ENCODE measurements at places on chromosomes 3 and 15. TPM values are rescaled to one million over a fixed set of nuclear protein-coding genes. Genes with fewer than 3 reads are reported as not detected.

Gene HIGD2B
- polyA plus RNA-seq: not detected

Gene CAND2
- polyA plus RNA-seq: 0.61 TPM

Gene SCAMP5
- polyA plus RNA-seq: not detected

DNA sequence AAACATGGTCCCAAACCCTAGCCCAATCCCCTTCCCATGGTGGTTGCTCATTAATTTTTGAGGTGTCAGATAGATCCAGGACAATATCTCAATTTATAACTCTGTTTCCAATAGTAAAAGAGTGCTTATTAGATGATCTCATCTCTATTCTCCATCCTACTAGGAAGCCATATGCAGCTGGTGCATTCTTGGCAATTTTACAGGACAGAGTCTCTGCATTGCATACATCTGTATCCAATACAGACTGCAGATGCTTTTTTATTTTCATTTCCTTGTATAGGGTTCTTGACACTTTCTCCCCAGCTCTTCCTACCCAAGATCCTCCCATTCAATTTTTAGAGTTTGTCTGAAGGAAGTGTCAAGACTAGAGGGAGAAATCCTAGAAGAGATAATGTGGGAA is 194.8 kb upstream of the DPH6 start:
- no peak for DNase-seq

DNA sequence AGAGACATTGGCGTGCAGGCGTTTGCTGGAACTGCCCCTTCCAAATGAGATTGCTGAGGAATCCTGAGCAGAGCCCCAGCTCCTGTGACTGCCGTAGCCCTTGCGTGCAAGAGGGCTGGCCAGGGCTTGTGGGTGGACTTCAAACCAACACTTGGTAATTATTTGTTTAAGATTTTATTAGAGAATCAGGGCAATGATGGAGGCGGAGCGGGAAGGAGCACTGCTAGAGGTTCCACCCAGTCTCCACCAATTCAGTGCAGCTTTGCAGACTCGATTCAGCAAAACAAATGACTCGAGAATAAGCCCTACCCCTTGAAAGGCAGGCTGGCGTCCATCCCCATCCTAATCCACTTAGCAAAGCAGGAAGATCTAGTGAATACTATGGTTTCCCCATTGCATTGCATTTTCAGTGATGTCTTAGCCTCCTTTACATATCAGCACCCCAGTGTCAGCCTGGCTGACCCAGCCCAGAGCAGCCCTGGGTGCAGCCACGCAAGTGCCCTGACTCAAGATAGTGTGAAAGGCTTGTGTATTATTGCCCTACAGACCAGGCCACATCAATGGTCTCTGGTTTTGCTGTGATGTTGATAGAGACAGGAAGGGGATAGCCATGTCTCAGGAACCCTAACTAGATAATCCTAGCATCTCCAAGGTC is 26.0 kb downstream of the GLDN start:
- DNase-seq: no peak

DNA sequence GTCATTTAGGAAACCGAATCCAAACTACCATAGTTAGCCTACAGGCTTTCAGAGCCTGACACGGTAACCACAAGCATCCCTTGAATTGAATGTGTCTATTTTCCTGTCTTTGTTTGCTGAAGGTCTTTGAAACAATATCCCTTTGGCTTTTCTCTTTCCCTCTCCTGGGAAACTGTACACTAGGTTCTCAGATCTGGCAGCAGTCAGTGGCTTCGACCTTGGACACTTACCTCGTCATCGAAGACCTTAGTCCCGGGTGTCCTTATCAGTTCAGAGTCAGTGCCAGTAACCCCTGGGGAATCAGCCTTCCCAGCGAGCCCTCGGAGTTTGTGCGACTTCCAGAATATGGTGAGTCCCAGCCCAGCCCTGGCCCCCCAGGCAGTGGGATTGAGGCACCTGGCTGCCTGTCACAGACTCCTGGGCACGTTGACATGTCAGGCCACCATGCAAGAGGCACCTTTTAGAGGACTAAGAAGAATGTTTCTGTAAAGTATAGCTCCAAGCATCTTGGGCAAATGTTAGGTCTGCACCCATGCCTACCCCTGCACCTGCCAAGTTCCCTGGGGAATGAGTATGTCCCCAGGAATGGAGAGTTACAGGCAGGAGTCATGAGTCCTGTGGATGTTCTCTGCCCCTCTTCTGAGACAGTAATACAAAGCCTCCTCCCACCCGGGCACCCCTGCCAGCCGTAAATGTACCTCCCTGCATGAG is 30.4 kb upstream of the UMPS start:
- DNase-seq: no peak
